ENCODE measurements at places on chromosomes 1 and 21.

GRCh38 chr21:43717967-43718871, 710 bp upstream of the PDXK start:
- DNase-seq: no peak

GRCh38 chr1:19979494-19979977, at the start of gene PLA2G2A:
Gene PLA2G2A, minus strand, starts transcription at chr1:19979618. Its CDS starts 845 bp downstream, at chr1:19978773.
- no peak for DNase-seq

GRCh38 chr1:211336775-211337174, 10.1 kb downstream of the TRAF5 start:
- DNase-seq: no peak

- DNase-seq: no peak
These were observed at the start of gene CLIC6 for GRCh38 chr21:34668803-34669148. Gene CLIC6, plus strand, starts transcription at chr21:34668994. Its CDS starts 395 bp downstream, at chr21:34669389.

DNA sequence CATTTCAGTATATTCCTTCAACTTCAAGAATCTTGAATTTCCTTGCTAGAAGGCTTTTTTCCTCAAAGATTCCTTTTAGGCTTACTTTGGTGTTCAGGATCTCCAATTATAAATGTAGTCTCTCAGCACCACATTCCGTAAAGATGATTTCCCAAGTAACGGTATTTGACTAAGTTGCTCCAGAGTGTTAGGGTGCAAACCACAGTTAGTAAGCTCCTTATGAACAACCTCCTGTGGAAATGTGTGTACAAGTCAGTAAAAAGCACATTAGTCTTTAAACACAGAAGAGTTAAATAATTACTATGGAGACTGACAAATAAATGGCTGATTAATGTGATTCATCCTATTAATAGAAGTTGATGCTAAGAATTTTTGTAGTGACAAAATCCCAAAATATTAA, 10.3 kb downstream of the DONSON start:
- no peak for DNase-seq

DNA sequence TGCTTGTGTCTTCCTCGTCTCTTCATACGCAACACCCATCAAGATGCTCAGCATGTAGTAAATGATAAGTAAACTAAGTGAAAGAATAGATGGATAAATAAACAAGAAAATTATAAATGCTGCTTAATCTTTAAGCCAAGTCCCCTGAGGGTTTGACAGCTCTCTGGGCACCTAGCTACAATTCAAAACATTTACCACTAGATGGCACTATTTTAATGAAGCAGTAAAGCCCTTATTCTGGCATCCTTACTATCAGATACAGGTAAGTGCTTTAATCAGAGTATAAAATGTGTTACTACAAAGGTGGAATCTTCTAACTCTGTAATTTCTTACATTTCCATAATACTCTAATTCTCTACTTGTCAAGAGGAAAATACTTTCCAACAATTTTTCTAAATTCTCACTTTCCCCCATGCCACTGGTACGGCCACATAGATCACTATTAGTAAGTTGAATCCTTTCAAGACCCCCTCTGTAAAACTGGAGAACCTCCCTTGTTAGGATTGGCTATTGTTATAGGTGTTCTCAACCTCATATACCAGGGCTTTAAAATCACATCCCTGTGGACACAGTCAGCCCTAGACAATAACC, 137.8 kb downstream of the BARHL2 start:
- DNase-seq: peak; percentile 62

DNA sequence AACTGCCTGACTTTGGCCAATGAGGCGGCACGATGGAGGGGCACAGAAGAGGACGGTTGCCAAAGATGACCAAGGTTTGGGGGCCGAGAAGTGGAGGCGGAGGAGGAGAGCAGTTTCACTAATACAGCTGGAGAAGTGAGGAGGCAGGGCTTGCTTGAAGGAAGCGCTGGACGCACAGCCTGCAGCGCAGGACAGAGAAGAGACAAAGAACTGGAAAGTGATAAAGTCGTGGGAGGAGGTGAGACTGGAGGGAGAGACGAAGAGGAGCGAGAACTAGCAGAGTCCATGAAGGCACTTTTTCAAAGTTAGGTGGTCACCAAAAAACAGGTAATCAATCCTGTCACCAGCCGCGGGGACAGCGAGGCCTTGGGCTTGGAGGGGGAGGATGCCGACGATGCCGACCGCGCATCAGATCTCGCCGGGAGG, 771 bp downstream of the PACC1 start:
- no peak for DNase-seq

- DNase-seq: peak; percentile 86
These were observed 22.8 kb downstream of the LHX4 start for GRCh38 chr1:180252638-180253536.

GRCh38 chr1:168799927-168800605, 71.1 kb upstream of the DPT start:
- no peak for DNase-seq

GRCh38 chr1:198681831-198682759, 43.3 kb downstream of the PTPRC start:
- no peak for DNase-seq

GRCh38 chr1:78676347-78676982, 26.8 kb downstream of the IFI44 start:
- DNase-seq: peak; percentile 31

- DNase-seq: no peak
These were observed 114.2 kb downstream of the SIK1 start for GRCh38 chr21:43312751-43313169.

GRCh38 chr21:43864313-43864961, 586 bp upstream of the AGPAT3 start:
- peak; percentile 82 for DNase-seq

DNA sequence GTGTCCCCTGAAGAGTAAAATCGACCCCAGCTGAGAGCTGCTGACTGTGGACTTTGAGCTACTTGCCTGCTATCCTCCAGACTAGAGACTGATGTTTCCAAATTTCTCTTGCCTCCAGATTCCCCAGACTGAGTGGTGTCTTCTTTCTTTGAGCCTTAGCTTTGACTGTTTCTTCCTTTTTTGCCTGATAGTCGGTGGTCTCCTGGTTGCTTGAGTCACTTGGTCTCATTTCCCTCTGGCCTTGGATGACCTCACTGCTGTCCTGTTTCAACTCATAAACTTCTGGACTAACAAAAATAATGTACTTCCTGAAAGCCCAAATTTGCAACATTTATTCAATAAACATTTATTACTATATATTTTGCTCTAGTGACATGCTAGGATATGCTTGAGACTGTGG, 52.9 kb upstream of the DIPK1A start:
- no peak for DNase-seq

Data from D341Med (cell line).